ENCODE measurements at places on chromosomes 13 and 19.
A peak's percentile ranks its signal among the peaks of the same experiment; 100 is the strongest.

GRCh38 chr13:43583321-43583720 lies 203.5 kb downstream of the ENOX1 start:
- DNase-seq: no peak

DNA sequence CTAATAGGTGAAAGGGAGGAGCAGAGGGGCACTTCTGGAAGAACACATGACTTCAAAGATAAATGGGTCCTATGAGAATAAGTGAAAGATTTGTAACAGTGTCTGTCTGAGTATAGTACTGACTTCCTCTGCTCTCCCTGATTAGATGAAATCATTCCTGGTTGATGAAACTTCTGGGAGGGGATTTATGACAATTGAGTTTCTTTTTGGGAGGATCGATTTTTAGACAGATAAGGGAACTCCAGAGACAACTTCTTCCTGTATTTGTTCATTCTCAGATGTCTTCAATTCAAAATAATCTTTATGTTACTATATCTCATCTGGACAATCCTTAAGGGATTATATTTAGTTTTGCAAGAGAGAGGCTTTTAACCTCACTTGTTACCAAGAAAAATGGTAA lies 20.0 kb downstream of the SETDB2 start:
- DNase-seq: peak; percentile 6

- DNase-seq: no peak
Measured at GRCh38 chr19:15935167-15935702, 906 bp upstream of the CYP4F11 start.

DNA sequence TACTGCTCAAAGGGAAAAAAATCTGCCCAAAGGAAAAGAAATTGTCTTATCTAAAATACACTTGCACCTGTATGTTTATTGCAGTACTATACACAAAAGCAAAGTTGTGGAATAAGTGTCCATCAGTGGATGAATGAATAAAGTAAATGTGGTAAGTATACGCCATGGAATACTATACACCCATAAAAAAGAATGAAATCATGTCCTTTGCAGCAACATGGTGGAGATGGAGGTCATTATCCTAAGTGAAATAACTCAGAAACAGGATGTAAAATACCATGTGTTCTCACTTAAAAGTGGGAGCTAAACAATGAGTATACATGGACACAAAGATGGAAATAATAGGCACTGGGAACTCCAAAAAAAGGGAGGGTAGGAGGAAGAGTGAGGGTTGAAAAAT lies 3.8 kb upstream of the MUC16 start:
- DNase-seq: no peak

DNA sequence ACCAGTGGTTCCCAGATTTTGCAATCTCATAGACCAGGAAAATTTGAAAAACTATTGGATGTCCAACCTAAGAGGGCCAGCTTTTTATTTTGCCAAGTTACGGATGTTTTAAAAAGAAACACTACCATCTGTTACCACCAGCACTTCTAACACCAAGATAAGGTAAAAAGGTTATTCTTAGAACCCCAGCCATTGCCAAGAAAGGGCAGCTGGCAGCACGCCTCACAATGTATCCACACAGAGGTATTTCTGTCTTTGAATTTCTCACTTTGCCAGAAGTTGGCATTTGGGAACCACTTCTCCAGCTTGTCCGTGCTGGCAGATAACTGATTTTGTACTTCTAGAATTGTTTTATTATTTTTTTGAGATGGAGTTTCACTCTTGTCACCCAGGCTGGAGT lies 28.7 kb downstream of the CAPN12 start:
- DNase-seq: no peak

All from fibroblast of the aortic adventitia (primary cell).